ENCODE measurements at places on chromosomes 1 and 21.

- DNase-seq = no peak
Measured at GRCh38 chr21:28111151-28111619, 881.5 kb downstream of the LTN1 start.

DNA sequence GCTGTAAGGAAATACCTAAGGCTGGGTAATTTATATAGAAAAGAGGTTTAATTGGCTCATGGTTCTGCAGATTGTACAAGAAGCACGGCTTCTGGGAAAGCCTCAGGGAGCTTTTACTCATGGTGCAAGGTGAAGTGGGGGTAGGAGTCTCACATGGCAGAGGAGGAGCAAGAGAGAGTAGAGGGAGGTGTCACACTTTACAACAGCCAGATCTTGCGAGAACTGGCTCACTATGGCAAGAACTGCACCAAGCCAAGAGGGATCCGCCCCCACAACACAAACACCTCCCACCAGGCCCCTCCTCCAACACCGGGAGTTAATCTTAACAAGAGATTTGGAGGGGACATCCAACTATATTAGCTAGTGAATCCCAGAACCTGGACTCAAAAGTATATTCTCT lies 135.4 kb upstream of the SOD1 start:
- no peak for DNase-seq

GRCh38 chr1:115296981-115297380 lies 41.1 kb downstream of the NGF start:
- peak; percentile 34 for DNase-seq

DNA sequence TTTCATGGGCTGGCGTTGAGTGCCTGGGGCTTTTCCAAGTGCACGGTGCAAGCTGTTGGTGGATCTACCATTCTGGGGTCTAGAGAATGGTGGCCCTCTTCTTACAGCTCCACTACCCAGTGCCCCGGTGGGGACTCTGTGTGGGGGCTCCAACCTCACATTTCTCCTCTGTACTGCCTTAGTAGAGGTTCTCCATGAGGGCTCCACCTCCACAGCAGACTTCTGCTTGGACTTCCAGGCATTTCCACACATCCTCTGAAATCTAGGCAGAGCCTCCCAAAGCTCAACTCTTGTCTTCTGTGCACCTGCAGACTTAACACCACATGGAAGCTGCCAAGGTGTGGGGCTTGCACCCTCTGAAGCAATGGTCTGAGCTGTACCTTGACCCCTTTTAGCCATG lies 82.1 kb downstream of the CCDC18 start:
- no peak for DNase-seq

DNA sequence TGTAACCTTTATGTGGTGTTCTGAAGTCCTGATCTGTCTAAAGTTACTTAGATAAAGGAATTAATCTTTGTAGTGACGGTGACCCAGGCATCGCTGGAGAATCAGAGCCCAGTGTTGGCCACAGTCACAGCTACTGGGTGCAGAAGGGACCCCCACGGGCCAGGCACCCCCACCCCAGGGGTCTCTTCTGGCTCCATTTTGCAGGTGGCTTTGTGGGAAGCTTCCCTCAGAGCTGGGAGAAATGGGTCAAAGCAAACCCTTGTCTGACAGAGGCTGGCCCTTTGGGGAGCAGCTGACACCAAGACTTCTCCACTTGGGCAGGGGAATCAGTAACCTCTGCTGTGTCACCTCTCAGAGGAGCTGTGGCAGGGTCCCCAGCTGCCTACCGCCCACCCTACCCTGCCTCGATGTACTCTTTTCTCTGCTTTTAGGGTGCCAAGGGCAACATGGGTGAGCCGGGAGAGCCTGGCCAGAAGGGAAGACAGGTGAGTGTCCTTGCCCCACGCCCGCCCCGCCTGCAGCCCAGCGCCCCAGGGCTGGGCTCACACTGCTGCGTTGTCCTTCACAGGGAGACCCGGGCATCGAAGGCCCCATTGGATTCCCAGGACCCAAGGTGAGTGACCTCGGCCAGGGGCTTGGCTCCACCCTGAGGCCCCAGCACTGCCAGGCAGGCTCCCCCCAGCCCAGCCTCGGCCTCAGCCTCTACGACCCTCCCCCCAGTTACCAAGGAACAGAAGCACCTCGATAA lies 17.7 kb downstream of the COL6A2 start:
- no peak for DNase-seq

- peak; percentile 94 for DNase-seq
Measured at GRCh38 chr1:143735764-143736461, 235.9 kb downstream of the FAM72C start.

- DNase-seq = no peak
Measured at GRCh38 chr1:201906336-201906735, 17.6 kb downstream of the SHISA4 start.

GRCh38 chr1:29633771-29634170 lies 397.4 kb downstream of the PTPRU start:
- DNase-seq = no peak

DNA sequence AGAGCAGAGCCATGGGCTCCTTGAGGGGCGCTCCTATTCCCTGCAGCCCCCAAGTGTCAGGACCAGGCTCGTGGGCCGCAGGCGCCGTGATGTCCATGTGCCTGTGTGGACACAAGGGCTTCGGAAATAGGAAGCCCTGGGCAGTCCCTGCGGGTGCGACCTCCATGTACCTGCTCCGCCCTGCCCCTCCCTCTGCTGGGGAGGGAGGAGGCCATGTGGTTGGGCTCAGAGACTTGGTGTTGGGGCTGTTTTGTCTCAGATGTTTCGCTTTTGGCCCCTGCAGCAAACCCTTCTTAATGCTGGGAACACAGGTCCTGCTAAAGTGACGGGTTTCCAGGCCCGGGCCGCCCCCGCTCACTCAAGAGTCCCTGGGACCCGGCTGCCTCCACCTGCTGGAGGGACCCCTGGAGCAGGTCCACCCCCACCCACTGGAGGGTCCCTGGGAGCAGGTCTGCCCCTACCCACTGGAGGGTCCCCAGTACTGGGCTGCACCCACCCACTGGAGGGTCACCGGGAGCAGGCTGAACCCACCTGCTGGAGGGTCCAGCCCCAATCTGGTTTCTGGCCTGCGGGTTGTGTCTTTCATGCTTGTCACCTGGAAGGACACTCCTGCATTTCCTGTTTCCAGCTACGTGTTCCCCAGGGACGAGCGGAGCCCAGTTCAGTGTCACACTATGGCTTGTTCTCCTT lies 156.5 kb downstream of the PEX14 start:
- no peak for DNase-seq

- no peak for DNase-seq
Measured at GRCh38 chr1:18010945-18011344, 96.7 kb upstream of the IGSF21 start.

GRCh38 chr1:178565586-178565985 lies 52.7 kb downstream of the TEX35 start:
- no peak for DNase-seq

- DNase-seq = no peak
Measured at GRCh38 chr21:41396558-41397075, 29.4 kb upstream of the MX1 start.

GRCh38 chr21:43924421-43925095 lies 59.5 kb downstream of the AGPAT3 start:
- no peak for DNase-seq

- no peak for DNase-seq
Measured at GRCh38 chr1:116367256-116367945, 5.6 kb upstream of the ATP1A1 start.

GRCh38 chr1:101595881-101596374 lies 359.1 kb downstream of the S1PR1 start:
- DNase-seq = no peak

DNA sequence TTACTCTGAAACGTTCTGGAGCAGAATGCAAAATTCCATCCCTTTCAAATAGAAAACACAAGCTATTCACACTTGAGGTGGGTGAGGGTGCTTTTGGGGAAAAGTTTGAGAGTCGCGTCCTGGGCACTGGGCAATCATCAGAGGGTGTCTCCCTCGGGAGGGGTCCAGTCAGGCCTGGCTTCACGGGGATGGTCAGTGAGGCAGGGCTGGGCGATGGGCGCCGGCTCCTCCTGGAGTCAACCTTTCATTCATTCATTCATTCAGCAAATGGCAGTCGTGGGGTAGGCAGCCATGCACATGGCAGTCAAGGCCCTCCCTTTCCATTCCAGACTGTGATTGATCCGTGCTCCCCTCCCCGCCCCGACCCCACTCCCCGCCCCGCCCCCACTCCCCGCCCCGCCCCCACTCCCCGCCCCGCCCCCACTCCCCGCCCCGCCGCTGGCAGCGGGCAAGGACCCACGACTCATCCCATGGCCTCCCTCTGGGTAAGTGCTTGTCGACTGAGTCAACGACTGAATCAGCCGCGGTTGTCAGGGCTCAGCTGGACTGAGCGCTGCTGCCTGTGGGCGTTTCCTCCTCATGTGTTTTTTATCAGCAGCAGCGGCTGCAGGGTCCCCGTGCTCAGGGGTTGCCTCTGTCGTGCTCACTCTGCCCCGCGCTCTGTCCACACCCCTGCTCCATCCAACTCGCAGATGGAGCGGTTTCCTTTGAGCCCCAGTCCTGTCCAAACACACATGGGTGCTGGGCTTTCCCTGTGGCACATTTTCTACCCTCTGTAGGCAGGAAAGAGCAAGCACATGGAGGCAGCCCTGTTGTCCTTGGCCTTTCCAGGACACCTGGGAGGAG lies 12.5 kb upstream of the SPSB1 start:
- DNase-seq = peak; percentile 93

- DNase-seq = no peak
Measured at GRCh38 chr1:1089731-1090423, 15.8 kb upstream of the RNF223 start.

- DNase-seq = no peak
Measured at GRCh38 chr1:223341121-223341520, 22.9 kb downstream of the SUSD4 start.

DNA sequence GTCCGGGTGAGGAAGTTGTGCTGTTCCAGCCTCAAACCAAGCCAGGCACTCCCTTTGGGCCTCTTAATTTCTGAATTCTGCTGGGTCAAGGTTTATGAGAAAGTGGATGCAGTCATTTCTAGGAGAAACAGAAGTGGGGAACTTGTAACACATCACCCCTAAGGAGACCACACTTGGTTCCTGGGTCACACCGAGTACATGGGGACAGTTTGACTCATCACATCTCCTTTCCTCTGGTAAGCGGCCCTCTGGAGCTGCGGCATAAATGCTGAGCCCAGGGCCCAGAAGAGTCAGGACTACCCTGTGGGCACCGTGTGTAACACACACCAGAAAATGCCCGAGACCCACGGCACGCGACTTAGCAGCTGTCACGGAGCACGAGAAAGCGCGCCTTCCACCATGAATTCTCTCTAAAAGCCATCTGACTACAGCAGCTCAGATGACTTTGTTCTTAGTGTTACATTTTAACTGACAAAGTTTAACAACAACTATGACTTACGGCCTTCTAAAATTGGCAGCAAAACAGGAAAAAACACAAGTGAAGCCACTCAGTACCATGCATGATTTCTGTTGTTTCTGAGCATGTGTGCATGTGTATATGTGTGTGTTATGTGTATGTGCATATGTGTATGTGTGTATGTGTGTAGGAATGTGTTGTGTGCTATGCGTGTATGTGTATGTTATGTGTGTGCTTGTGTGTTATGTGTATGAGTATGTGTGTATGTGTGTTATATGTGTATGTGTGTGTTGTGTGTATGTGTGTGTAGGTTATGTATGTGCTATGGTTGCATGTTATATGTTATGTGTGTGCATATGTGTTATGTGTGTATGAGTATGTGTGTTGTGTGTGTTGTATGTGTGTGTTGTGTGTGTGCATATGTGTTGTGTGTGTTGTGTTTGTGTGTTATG lies 50.8 kb downstream of the TOMM20 start:
- DNase-seq = no peak

DNA sequence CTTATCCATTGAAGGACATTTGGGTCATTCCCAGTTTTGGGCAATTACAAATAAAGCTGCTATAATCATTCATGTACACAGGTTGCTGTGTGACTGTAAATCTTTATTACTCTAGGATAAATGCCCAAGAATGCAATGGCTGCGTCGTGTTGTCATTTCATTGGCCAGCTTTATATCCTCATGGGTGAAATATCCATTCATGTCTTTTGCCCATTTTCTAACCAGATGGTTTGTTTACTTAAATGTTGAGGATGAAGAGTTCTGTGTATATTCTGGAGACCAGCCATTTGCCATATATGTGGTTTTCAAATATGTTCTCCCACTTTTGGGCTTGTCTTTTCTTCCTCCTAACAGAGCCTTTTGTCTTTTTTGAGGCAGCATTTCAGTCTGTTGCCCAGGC lies 25.3 kb downstream of the TRIM11 start:
- no peak for DNase-seq

DNA sequence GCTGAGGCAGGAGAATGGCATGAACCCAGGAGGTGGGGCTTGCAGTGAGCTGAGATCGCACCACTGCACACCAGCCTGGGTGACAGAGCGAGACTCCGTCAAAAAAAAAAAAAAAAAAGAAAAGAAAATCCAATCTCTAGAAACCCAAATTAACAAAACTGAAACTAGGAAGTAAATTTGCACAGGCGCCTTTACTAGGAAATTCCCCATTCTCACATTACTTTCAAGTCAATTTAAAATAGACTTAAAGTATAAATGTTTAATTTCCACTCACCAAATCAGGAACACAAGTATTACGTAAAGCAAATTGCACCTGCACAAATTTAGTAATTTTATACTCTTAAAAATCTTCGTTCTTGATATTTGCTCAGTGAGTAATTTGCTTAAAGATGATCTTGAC lies 67.8 kb upstream of the BCAR3 start:
- no peak for DNase-seq

DNA sequence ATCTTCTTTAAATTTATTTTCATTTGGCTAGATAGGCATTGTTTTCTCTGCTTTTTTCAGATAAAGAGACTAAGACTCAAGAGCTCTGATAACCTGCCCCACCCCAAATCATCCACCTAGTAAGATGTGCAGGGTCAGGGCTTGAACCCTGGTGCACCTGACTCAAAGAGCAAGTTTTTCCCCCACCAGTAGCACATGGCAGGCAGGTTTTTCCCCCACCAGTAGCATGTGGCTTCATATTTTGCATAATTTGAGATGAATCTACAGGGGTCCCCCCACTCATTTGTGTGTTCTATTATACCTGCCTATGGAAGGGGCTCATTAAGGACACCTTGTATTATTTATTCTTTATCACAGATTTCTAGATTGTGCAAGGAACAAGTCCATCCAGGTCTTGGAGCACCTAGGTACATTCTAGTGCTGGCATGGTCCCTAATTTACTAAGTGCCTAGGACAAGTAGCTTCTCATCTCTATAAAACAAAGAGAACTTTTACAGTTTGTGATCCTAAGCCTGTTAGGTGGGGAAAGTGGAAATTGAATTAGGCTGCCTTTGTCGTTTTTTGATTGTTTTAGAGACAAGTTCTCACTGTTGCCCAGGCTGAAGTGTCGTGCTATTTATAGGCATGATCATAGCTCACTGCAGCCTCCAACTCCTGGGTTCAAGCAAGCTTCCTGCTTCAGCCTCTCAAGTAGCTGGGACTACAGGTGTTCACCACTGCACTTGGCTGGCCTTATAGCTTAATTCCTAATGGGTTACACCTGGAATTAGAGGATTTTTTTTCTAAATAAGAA lies 13.2 kb upstream of the CTSE start:
- DNase-seq = no peak

- no peak for DNase-seq
Measured at GRCh38 chr1:177069490-177069889, 95.0 kb downstream of the ASTN1 start.
